ENCODE measurements at places on chromosomes 7 and 10.

GRCh38 chr7:157690058-157690832 lies 353.4 kb downstream of the DNAJB6 start:
- no peak for DNase-seq

- no peak for DNase-seq
Measured at GRCh38 chr10:89846786-89847185, 145.4 kb downstream of the KIF20B start.

DNA sequence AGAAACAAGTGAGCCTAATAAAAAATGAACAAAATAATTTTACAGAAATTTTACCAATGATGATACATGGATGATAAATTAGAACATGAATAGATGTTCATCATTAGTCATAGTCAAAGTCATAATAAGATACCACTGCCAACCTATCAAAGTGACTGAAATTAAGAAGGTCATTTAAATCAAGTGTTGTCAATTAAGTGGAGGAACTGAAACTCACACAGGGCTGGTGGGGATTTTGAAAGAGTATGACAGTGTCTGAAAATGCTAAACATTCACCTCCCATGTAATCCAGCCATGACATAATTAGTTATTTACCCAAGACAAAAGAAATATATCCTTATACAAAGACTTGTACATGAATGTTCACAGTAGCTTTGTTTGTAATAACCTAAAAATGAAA lies 57.1 kb upstream of the DYNC1I1 start:
- no peak for DNase-seq

- no peak for DNase-seq
Measured at GRCh38 chr7:29106669-29106988, 39.7 kb downstream of the CPVL start.
